ENCODE measurements at places on chromosomes 2 and 18.

GRCh38 chr2:12479065-12479601 lies 237.6 kb upstream of the TRIB2 start:
- no peak for DNase-seq

GRCh38 chr18:59502274-59503175 lies 143.5 kb upstream of the LMAN1 start:
- DNase-seq, result no peak

- no peak for DNase-seq
Measured at GRCh38 chr18:46374850-46375249, 270.7 kb downstream of the HAUS1 start.

- no peak for DNase-seq
Measured at GRCh38 chr2:170679607-170680079, 35.5 kb upstream of the SP5 start.

DNA sequence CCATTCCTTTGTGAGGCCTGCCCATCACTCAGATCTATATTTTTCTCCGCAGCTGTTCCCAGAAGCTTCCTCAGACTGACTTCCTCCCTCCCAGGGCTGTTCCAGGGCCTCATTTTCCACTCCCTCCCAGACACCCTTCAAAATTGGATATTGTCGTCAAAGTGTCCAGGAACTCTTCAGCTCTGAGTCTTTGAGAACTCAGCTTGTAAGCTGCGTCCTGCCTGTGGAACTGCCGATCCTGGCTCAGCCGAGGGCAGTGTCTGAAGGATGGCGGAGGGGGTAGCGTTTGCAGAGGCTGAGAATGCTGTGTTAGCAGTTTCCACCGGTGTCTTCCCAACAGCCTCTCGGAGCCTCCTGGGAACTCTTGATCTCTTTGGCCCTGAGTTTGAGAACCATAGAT lies 27.1 kb downstream of the NCK2 start:
- DNase-seq, result no peak
